Stimulated activated CD4-positive, alpha-beta T cell treated with anti-CD3 and anti-CD28 coated beads, Interleukin-12 subunit alpha, Interleukin-12 subunit beta, amount 100 ng/mL, for 24 hours (primary cell): ENCODE measurements at places on chromosomes 3 and 15.

- DNase-seq, result no peak
Observed at GRCh38 chr3:116260491-116260890, 184.8 kb downstream of the LSAMP start.

- no peak for DNase-seq
Observed at GRCh38 chr15:100448481-100448880, 80.3 kb downstream of the CERS3 start.

DNA sequence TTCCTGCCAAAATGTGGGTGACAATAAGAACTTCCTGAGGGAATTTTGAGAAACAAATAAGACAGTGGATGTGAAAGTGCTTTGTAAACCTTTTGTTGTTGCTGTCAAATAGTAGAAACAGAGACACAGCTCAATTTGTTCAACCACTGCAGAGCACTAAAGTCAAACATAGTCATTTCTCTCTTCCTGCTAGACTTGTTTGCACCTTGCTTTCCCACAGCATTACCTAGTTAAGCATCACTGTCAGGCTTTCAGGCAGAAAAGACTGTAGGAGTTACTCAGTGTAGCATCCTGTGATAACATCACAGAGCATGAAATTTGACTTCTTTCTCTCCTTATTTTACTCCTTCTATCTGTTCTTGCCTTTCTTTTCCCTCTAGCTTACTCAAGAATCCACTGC, 27.1 kb downstream of the SLC12A1 start:
- DNase-seq, result no peak

DNA sequence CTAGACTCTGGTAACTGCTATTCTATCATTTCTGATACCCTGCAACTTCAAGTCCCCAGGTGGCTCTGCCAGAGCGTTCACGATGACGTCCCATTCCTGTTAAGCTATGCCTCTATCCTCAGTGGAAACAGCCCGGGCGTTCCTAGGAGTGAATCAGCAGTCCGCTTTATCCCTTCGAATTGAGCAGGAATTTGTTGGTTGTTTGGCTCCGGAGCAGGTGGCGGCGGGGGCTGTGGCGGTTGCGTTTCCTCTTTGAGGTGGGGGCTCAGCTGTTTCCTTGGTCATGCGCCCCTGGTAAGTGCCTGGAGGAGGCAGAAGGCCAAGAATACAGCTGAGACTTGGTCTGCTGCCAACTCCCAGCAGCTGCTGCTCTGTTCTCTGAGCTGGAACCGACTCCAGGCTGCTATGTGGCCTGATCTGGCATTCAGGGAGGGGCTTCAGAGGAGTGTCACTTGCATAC, 25.2 kb downstream of the ARPP21 start:
- DNase-seq, result no peak

GRCh38 chr15:88036154-88036839, 220.2 kb downstream of the NTRK3 start:
- no peak for DNase-seq

GRCh38 chr3:32423534-32423933, 31.9 kb downstream of the CMTM7 start:
- no peak for DNase-seq

DNA sequence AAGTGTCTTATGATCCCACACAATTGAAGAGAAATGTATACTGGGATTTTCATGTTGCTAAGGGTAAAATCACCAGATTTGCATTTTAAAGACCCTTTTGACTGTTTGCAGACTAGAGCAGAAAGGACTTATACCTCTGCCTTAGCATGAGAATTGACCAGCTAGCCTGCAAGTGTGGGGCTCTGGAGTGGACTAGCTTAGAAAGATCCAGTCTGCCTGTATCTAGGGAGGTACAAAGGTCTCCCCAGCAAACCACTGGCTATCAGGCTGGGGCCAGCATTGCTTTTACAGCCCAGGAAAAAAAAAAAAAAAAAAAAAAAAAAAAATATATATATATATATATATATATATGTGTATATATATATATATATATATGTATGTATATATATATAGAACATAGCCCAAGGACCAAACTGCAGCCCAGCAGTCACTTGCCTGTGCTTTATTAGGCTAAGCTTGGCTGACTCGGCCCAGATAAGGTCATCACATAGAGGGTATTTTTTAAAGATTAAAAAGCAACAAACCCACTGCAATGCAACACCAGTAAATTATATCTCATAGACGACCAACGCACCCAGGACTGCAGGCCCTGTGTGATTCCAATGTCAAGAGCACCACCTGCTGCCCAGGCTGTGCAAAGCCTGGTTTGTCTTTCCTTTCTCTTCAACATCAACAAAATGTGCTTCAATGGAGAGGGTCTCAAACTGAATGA, 63.7 kb downstream of the DCLK3 start:
- DNase-seq, result no peak

DNA sequence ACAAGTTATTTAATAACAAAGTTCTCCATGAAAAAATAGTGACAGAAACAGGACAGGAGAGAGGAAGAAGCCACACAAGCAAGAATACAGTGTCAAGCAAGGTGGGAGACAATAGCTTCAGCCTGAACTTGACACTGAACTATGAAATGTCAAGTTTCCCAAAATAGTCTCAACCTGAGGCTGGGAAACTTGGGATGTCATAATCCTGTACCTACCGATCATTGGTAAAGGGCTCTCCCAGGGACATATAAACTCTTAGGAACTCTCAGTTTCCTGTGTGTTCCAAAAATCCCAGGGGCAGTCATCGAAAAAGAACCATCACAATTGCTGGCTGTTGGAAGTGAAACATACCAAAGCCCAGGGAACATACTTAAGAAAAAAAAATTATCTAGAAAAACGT, 211.6 kb downstream of the P3H2 start:
- no peak for DNase-seq

DNA sequence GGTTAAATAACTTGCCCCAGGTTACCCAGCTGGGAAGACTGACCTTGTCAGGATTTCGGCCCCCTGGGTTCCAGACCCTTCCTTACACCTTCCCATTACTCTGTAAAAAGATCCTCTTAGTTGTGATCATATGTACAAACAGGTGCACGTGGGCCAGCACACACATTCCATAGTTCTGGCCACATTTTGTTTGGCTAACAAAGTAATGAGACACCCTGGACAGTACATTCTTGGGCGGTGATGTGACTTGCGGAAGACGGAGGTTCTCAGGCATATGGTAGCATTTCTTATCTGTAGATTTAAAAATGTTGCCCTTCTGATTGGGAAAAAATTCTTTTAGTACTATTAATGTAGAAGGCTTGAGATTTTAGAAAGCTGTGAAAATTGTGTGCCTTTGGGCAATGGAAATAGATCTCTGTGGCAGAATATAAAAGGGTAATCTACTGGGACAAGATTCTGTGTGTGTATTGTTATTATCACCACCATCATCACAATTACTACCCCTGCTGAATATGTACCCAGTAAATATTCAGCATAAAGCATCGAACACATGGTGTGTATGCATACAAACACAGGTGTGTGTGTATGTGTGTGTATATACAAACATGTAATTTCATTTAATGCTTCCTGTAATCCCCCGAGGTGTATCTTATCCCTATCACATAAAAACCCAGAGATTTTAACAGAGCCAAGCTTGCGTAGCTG, 205.4 kb upstream of the UBE2E1 start:
- DNase-seq, result no peak

DNA sequence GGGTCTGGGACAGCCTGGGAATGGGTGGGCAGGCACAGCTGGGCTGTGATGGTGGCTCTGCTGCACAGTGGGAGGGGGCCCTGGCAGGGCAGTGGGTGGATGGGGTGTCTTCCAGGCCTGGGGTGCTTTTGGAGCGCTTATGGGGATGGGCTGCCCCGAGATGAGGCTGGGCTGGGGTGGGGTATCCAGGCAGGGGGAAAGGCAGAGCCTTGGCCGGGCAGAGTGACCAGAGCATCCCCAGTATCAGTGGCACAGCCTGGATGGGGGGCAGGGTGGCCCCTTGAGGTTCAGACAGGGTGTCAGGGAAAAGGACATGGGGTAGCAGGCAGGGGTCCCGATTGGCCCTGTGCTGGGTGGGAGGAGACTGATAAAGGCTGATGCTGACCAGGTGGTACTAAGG, 26.6 kb downstream of the HDAC11 start:
- no peak for DNase-seq

- no peak for DNase-seq
Observed at GRCh38 chr3:126671521-126671920, 16.6 kb upstream of the TXNRD3 start.

GRCh38 chr3:190197346-190197763, 76.7 kb upstream of the P3H2 start:
- no peak for DNase-seq

DNA sequence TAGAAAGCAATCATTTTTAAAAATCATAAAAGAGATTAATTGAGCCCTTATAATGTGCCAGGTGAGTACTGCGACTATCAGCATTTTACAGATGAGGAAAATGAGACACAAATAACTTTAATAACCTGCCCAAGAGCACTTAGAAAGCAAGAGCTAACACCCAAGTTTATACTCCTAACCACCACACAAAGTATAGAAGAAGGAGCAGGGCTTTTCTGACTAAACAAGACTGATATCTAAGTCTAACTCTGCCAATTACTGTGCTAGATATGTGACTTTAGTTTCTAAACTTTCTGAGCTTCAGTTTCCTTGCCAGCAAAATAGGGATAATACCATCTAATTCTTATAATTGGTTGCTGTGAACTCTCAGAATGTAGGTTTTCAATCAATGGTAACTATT, 47.7 kb downstream of the TNIK start:
- DNase-seq, result no peak

- DNase-seq, result no peak
Observed at GRCh38 chr3:157865352-157866000, 240.7 kb downstream of the SHOX2 start.

GRCh38 chr15:73928971-73929627, 2.8 kb downstream of the LOXL1 start:
- no peak for DNase-seq

GRCh38 chr3:130895690-130896488, 2.0 kb downstream of the ATP2C1 start:
- no peak for DNase-seq

- no peak for DNase-seq
Observed at GRCh38 chr15:79084308-79084968, 6.1 kb downstream of the RASGRF1 start.

DNA sequence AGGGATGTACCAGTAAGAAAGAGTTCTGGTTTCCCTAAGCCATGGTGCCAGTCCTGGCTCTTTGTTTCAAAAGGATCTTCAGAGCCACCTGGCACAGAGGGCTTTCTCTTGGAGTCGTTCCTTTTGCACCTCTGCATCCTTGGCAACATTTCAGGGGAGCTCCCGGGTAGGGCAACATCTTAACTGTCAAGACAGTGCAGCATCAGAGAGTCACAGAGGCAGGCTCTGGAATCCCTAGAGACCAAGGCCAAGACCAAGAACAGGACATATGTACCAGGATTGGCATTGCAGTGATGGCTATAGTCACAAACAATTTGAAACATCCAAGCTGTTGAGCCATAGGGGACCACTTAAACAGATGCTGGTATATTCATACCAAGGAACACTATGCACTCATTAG, 129.4 kb upstream of the ADPGK start:
- no peak for DNase-seq

DNA sequence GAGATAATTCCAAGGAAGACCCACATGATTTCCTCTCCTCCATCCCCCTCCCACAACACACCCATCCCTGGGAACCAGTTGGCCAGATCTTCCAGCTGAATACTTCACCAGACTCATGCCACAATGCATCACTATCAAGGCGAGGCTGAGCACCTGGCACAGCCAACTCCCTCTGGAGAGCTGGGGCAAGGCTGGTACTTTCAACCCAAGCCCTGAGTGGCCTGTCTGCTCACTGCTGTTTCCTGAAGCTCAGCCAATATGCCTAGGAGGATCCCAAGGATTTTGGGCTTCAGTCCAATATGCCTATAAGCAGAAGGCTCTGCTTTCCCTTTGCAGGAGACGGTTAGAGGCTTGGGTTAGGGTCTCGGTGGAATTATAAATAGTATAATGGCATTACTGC, 90.9 kb upstream of the NEO1 start:
- no peak for DNase-seq

DNA sequence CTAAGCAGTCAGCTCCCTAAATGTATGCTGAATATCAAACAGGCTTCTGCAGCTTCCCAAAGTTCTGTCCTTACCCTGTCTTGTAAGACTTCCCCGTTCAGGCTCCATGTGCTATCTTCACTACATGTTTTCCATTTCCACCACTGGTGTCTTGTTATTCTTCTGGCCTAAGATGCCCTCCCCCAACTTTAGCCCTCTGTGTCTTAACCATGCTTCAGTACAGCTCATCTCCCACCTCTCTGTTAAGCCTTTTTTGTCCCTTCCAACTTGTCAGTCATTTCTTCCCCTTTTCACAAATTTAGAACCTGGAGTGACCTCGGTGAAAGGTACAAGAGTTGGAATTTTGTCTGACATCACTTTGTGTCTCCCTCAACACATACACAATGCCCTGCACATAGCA, 151.7 kb upstream of the TBL1XR1 start:
- no peak for DNase-seq

GRCh38 chr15:65912235-65912634, 42.9 kb downstream of the RAB11A start:
- no peak for DNase-seq

GRCh38 chr3:9179826-9180763, 69.4 kb downstream of the SRGAP3 start:
- no peak for DNase-seq

DNA sequence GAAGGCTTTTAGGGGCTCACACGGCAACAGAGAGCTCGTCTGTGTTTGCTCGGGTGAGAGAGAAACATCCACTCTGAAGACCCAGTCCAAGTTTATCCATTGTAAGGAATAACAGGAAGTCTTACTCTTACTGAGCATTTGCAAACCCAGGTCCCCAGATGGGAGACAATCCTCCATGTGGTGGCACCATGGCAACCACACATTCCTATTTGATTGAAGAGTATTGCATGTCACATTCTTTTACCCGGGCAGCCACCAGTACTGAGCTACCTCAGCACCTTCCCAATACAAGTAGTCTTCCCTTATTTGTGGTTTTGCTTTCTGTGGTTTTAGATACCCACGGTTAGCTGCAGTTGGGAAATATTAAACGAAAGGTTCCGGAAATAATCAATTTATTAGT, 302.9 kb upstream of the RASGRP1 start:
- no peak for DNase-seq

DNA sequence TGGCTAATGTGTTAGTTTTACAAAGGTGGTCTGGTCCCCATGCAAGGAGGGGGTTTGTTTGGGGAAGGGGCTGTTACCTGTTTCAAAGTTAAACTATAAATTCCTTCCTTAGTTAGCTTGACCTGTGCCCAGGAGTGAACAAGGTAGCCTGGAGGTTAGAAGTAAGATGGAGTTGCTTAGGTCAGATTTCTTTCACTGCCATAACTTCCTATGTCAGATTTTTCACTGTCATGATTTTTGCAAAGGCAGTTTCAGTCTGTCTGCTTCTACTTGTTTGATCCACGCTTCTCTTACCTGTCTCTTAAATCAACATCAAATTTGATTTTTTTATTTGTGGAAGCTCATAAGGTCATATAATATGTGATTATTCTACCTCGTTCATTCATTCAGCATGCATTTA, 28.6 kb downstream of the STARD9 start:
- DNase-seq, result no peak

- DNase-seq, result no peak
Observed at GRCh38 chr3:3180456-3180855, 965 bp upstream of the CRBN start.

GRCh38 chr3:100902572-100902971, 90.6 kb downstream of the ABI3BP start:
- no peak for DNase-seq

- DNase-seq, result no peak
Observed at GRCh38 chr15:77693576-77693975, 60.9 kb upstream of the LINGO1 start.

GRCh38 chr3:45640091-45640507, 45.5 kb downstream of the LIMD1 start:
- no peak for DNase-seq

- no peak for DNase-seq
Observed at GRCh38 chr15:94015324-94015723, 216.0 kb upstream of the MCTP2 start.

- no peak for DNase-seq
Observed at GRCh38 chr15:27248251-27248650, 277.3 kb downstream of the GABRG3 start.
